ENCODE measurements at places on chromosomes 12 and 14.

- DNase-seq: no peak
Measured at GRCh38 chr14:77378701-77379100, 1.5 kb downstream of the SAMD15 start.

DNA sequence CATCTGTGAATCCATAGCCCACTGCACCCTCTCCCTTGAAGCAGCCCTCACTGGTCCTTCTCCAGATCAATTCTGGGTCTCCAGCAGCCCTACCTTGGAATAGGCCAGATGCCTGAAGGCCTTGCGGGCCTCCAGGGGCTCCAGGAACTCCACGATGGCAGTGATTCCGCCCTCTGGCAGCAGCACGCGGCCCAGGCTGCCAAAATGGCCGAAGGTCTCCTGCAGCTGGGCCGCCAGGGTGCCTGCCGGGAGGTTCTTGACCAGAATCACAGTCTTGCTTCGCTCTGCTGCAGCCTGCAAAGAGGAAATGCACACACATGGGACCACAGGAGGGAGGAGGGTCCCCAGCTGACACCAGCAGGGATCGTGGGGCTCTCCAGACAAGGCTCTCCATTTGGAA is 26.3 kb downstream of the RBM19 start:
- no peak for DNase-seq

GRCh38 chr12:119500209-119500608 is 93.4 kb upstream of the TMEM233 start:
- DNase-seq: no peak

- DNase-seq: no peak
Measured at GRCh38 chr12:57242691-57243454, 8.1 kb downstream of the STAC3 start.

Data from stimulated activated CD4-positive, alpha-beta T cell treated with anti-CD3 and anti-CD28 coated beads, Interleukin-1b, Interleukin-23, amount 100 ng/mL, for 1 hour (primary cell).